Brain pericyte (primary cell): ENCODE measurements at places on chromosomes 1 and 21.

- no peak for DNase-seq
These were observed 561.7 kb downstream of the LTN1 start for GRCh38 chr21:28431022-28431421.

GRCh38 chr1:54545916-54546635 is 2.0 kb upstream of the ACOT11 start:
- DNase-seq, result no peak

DNA sequence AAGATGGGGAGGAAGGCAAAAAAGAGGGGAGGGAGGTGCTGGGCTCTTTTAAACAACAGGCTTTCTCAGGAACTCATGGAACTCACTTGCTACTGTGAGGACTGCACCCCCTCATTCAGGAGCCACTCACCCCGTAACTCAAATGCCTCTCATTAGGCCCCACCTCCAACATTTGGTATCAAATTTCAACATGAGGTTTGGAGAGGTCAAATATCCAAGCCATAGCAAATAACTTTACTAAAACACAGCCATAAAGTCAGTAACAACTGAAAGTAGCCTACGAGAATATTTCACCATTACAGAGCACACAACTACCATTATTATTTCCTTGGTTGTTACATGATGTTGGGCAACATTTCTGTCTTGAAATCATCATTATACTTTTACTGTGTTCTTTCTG is 13.1 kb upstream of the DMRTB1 start:
- no peak for DNase-seq

GRCh38 chr1:77739235-77739634 is 20.4 kb downstream of the USP33 start:
- DNase-seq, result no peak
